ENCODE measurements at places on chromosomes 5 and 9.
A peak's percentile ranks its signal among the peaks of the same experiment; 100 is the strongest.

GRCh38 chr9:108568093-108568492, 287.7 kb downstream of the ACTL7B start:
- DNase-seq: no peak

DNA sequence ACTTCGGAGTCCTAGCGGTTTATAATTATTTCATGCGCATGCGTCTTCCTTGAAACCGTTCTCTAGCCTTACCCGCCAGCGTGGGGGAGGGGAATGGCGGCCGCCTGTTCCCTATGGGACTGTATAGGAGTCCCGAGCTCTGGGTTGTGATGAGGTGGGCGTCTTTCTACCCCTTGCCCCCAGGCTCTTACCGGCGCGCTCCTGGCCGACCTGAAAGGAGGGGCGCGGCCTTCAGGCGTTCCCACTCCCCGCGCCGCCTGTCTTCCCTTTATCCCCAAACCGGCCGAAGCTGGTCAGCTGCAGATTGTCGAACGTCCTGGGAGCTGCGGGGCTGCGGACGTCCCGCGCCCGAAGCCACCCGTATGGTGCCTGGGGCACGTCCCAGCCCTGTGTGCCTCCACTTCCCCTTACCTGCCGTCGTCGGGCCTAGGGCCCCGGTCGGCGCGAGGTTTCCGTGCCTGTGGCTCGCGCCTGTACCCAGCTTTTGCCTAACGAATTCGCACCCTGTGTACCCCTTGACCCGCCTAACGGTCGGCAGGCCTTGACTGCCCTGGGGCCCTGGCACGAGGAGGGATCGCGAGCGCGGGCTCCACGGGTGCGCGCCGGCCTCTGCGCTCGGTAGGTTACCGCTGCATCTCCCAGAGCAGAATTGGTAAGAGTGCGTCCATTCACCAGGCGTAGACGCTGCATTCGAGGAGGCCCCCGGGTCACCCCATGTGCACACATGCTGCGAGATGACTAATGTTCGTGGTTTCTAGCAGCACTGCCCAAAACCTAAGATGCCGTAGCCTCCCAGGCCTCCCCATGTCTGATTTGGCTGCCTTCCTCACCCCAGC, 653 bp upstream of the HNRNPH1 start:
- DNase-seq: no peak

DNA sequence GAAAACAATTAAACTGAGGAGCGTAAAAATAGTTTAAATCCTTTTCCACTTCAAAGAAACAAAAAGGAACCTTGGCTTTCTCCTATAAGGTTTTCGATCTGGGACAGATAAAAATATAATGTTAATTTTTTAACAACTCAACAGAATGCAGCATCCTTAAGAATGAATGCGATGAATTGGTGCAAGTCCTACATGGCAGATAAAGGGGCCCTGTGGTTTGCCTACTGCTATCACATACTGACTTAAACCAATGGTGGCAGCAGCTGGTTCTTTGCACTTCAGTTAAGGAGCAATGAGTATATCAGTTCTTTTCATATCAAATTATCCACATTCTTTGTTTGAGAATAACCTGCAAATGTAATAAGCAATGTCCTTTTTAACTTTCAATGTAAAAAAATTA, 12.4 kb upstream of the TYRP1 start:
- no peak for DNase-seq

DNA sequence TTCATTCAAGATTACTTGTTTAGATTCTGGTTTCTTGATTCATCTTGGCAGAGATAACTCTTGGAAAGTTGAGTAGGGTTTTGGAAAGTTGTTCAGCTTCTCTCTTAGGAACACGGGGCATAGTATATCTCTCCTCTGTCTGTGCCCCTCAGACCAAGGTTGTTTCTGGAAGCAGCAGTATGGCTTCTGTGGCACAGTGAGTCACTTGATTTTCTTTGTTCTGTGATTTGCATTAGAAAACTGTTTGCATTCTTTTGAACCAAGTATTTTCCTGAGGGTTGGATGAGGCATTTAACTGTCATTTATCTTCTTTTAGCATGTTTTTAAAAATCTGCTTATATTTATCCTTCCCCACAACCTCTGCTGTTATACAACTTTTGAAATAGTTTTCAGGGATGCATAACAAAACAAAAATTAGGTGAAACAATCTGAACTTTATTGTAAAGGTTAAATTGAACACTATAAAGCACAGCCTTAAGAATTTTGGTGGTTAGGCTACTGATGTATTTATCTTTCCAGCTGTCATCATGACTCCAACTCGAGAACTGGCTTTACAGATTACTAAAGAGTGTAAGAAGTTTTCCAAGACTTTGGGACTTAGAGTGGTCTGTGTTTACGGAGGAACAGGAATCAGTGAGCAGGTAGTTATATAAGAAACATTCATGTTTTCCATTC, 26.5 kb downstream of the DDX46 start:
- no peak for DNase-seq

GRCh38 chr5:111472579-111472978, 39.8 kb downstream of the STARD4 start:
- no peak for DNase-seq

GRCh38 chr9:121367306-121368137, 2.5 kb downstream of the STOM start:
- no peak for DNase-seq

DNA sequence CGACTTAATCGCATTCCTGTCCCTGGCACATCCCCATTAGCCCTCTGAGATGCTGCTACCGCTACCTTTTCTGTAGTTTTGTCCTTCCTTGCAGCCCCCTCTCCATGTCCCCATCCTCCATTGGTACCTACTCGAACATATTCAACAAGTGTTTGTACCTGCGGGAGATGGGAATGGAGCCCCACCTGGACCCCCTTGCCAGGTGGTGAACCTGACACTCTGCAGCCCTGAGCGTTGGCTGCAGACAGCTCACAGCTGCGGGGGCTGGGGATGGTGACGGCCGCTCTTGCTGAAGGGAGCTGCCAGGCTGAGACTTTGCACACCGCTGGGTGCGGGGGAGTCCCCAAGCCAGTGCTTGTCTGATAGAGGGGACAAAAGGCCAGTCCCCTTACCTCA, 96.3 kb upstream of the DAP start:
- DNase-seq: no peak

DNA sequence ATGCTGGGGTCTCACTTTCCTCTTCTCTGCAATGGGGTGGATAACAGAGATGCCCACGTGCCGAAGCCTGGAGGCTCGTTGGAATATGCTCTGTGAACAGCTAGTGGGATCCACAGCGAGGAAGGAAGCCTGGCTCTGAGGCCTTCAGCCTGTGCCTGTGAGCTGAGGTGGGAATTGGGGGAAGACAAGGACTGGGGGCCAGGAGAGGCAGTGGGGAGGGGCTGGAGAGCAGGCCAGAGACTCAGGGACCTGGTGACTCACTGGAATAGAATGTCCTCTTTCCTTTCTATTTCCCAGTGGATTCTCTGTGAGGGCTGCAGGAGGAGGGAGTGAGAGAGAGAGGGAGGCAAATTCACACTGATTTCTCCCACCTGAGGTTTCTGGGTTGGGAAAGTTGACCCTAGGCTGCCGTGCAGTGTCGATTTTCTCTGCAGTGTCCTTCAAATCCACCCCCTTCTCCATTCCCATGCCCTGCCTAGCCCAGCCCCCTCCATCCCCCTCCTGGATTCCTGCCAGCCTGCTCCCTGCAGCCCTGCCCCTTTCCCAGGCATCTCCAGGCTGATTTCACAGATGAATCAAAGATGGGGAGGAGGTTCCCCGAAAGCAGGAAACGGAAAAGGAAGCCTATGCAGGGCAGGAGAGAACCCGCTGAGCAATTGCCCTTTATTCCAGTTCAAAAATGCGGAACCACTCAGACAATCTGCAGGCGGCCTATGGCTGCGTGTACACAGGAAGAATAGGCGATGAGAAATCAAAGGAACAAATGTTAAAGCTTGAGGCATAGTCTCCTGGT, 1.4 kb upstream of the SPAAR start:
- DNase-seq: peak; percentile 24

DNA sequence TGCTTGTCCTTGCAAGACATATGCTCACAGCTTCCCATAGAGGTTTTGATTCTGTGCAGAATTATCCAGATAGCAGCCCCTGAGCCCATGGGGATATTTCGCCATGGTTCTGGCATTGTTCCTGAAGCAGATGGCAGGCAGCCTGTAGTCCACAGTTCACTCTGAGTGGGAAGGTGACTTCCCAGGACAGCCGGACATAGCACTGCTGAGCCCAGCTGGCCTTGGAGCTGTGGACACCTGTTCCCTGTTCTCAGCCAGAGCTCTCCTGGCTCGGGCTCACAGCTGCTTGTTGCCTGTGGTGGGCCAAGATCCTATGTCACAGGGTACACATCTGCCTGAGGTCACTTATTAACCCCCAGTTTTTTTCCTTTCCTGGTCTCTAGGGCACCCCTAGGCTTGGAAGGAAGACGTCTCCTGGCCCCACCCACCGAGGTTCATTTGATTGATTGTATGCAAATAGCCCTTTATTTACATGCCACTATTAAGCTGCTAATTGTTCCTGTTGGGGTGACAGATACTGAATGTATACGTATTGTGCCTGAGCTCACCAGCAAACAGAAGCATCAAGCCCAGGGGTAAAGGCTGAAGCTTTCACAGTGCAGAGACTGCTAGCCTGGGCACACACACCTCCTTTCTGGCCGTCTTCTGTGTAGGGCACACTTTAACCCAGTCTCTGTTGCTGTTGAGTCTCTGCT, 96.6 kb upstream of the DMRT1 start:
- no peak for DNase-seq

- DNase-seq: no peak
Measured at GRCh38 chr5:178605788-178606187, 15.6 kb upstream of the COL23A1 start.

All from NCI-H2081 (cell line).